Gastrocnemius medialis (tissue), 4 donors: ENCODE measurements at places on chromosomes 2 and 18. TPM values are rescaled to one million over a fixed set of nuclear protein-coding genes. Genes with fewer than 3 reads are reported as not detected.

DNA sequence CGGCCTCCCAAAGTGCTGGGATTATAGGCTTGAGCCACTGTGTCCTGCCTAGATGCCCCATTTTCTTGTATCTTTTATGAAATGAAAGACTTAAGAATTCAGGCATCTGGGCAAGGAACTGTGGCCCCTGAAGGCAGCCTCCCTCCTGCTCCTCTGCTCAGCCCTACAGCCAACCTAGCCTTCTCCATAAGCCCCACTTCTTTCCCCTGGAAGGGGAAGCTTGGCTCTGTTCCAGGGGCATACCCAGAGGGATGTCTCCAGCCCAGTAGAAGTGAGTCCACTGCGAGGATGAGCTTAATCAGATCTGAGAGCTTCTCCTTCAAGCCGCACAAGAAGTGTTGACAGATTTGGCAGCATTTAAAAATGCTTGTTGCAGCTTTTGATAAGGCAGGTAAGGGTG lies 39.7 kb downstream of the RHOB start:
- H3K4me1 ChIP-seq: peaks cover 14% of the 10 kb centered on the region
- H3K4me3 ChIP-seq: no peak overlapping the region
- no peak for DNase-seq
- H3K27ac ChIP-seq: no peak overlapping the region

DNA sequence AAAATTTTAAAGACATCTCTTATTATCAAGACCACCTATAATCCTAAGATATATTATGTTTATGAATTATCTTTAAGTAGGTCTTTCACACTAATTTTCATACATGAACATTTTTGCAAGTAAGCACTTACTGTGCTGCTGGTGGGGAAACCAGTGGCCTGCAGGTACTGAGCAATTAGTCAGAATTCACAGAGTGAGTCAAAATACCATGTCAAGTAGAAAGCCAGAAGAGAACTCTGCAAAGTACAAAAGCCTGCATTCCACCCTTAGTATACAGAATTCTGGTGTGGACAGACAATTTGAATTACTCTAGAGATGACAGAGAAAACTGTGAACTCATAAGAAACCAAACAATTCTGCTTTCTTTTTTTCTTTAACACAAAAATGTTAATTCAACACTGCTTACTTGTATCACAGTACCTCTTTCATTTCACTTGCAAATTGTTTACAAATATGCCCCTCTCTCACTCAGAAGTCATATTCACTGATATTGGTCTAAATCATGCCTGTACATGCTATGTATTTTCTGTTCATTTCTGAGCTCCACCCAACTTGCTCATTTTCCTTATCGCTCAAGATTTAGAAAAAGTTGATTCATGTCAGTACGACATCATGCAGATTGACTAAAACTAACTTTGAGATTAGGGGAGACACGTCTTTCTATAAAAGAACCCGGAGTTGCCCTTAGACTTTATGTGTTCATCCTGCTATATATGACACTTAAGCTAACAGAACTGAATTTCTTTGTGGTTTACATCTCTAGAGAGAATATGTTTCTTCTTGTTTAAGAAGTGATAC lies 182.9 kb downstream of the IKZF2 start:
- H3K27me3 ChIP-seq: no peaks in the 10 kb centered on the region
- no peak overlapping the region for H3K4me3 ChIP-seq
- H3K27ac ChIP-seq: no peak overlapping the region
- no peak for DNase-seq

DNA sequence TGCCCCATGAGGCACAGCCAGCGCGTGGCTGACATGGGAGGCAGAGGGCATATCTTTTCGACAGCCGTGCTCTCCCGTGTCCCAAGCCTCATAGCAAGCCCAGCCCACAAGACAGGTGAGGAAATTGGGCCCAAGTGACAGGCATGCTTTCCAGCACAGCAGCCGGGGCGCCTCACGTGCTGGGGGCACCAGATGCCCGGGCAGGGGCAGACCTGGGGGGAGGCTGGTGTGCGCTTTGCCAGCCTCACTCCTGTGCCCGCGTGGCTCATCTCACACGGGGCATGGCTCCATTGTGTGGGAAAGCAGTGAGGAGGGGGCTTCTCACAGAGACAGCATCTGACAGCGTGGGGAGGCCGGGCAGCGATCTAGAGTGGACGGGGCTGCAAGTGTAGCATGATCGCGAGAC lies 93.2 kb downstream of the USP40 start:
- peaks cover 19% of the 10 kb centered on the region for H3K4me1 ChIP-seq
- DNase-seq: no peak
- H3K27me3 ChIP-seq: no peaks in the 10 kb centered on the region
- H3K36me3 ChIP-seq: peaks cover 83% of the 10 kb centered on the region
- no peak overlapping the region for H3K27ac ChIP-seq
- no peak overlapping the region for H3K4me3 ChIP-seq

DNA sequence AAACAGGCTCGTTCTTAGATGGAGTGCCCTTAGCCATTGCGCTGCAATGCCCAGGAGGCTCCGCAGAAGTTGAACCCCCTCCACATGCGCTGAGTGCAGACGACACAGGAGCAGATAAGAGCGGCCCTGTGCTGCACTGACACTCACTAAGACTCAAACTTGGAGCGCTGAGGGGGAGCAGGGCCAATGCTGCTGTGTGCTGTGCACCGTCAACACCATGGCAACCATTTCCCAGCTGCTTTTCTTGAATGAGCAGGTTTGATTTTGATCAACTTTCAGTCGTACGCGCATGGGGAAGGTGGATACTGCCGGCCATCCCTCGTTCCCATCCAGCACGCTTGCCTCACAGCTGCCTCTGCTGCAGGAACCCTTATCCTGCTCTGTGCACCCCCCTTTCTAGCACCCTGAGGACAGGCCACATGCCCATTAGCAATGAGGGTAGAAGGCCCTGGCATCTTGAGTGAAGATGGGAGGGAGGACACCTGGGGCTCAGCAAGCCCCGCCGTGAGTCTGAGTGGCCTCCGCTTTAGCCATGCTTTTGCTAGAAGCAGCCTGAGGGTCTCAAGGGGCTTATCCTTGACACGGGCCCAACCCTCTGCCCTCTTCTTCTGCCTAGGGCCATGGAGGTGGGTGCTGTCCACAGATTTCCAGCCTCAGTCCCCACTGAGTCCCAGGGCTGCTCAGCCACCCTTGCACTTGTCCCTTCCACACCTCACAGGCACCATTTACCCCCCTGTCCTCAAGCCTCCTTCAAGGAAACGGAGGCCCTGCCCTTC lies 271.9 kb downstream of the PHLPP1 start:
- DNase-seq: no peak
- H3K36me3 ChIP-seq: no peaks in the 10 kb centered on the region
- H3K27ac ChIP-seq: no peak overlapping the region
- no peaks in the 10 kb centered on the region for H3K4me1 ChIP-seq
- H3K27me3 ChIP-seq: no peaks in the 10 kb centered on the region

GRCh38 chr2:42847596-42848151 lies 55.3 kb upstream of the HAAO start:
- no peak overlapping the region for H3K4me3 ChIP-seq
- H3K27me3 ChIP-seq: no peaks in the 10 kb centered on the region
- no peak for DNase-seq
- H3K27ac ChIP-seq: no peak overlapping the region
- H3K4me1 ChIP-seq: no peaks in the 10 kb centered on the region

GRCh38 chr2:167177196-167177595 lies 288.9 kb downstream of the XIRP2 start:
- DNase-seq: no peak
- no peaks in the 10 kb centered on the region for H3K27me3 ChIP-seq
- H3K36me3 ChIP-seq: no peaks in the 10 kb centered on the region
- H3K27ac ChIP-seq: no peak overlapping the region
- H3K4me3 ChIP-seq: no peak overlapping the region
- H3K4me1 ChIP-seq: no peaks in the 10 kb centered on the region

- no peaks in the 10 kb centered on the region for H3K27me3 ChIP-seq
- H3K36me3 ChIP-seq: peaks cover 6% of the 10 kb centered on the region
- peaks cover 19% of the 10 kb centered on the region for H3K4me1 ChIP-seq
- H3K4me3 ChIP-seq: no peak overlapping the region
Observed at GRCh38 chr2:198106621-198107385, 302.4 kb downstream of the PLCL1 start.

DNA sequence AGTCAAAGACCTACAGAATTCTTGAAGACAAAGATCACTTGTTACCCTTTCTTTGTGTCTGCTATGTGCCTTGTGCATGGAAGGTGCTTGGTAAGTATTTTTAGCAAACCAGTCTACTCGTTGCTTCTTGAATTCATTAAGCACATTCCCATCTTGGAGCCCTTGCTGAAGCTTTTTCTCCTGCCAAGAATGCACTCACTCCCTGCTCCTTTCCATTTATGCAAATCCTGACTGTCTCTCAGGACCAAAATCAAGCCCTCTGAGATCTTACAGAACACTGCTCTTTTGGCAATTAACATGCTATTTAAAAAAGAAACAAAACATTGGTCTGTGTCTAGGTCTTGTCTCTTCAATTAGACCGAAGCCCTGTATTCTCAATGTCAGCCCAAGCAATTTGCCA lies 75.8 kb downstream of the CLHC1 start:
- no peaks in the 10 kb centered on the region for H3K27me3 ChIP-seq
- H3K36me3 ChIP-seq: no peaks in the 10 kb centered on the region
- no peak for DNase-seq
- peaks cover 46% of the 10 kb centered on the region for H3K4me1 ChIP-seq
- no peak overlapping the region for H3K4me3 ChIP-seq

DNA sequence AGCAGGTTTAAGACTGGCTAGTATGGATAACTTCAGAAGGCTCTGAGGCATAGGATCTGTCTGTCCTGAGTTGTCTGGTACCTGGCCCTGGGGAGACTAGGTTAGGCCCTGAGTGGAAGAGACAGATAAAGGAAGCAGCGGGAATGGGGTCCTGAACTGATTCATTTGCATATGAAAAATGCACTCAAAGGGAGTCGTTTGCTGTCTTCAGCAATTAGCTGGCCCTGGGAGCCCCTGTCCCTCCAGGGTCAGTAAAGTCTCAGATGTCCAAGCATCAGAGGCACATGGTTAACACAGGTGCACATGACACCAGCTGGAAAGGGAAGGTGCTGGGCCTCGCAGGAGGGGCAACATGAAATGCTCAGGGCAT lies 172.4 kb downstream of the ACOXL start:
- no peak overlapping the region for H3K27ac ChIP-seq
- H3K36me3 ChIP-seq: no peaks in the 10 kb centered on the region
- no peaks in the 10 kb centered on the region for H3K4me1 ChIP-seq
- H3K27me3 ChIP-seq: no peaks in the 10 kb centered on the region
- DNase-seq: no peak

GRCh38 chr2:160214461-160215445 lies 14.7 kb upstream of the ITGB6 start:
- H3K4me3 ChIP-seq: no peak overlapping the region
- H3K27me3 ChIP-seq: no peaks in the 10 kb centered on the region
- H3K36me3 ChIP-seq: no peaks in the 10 kb centered on the region
- peaks cover 29% of the 10 kb centered on the region for H3K4me1 ChIP-seq
- H3K27ac ChIP-seq: peak overlapping the region; percentile 66
- DNase-seq: peak; percentile 71

GRCh38 chr2:11762799-11763461 lies 16.5 kb downstream of the LPIN1 start:
- no peak overlapping the region for H3K4me3 ChIP-seq
- H3K4me1 ChIP-seq: peaks cover 30% of the 10 kb centered on the region
- no peaks in the 10 kb centered on the region for H3K27me3 ChIP-seq
- H3K27ac ChIP-seq: peak overlapping the region; percentile 47
- H3K36me3 ChIP-seq: peaks cover 33% of the 10 kb centered on the region
- DNase-seq: no peak

- no peaks in the 10 kb centered on the region for H3K36me3 ChIP-seq
- no peaks in the 10 kb centered on the region for H3K27me3 ChIP-seq
- DNase-seq: no peak
- no peaks in the 10 kb centered on the region for H3K4me1 ChIP-seq
- no peak overlapping the region for H3K27ac ChIP-seq
Observed at GRCh38 chr2:70647873-70648481, 94.4 kb upstream of the TGFA start.

DNA sequence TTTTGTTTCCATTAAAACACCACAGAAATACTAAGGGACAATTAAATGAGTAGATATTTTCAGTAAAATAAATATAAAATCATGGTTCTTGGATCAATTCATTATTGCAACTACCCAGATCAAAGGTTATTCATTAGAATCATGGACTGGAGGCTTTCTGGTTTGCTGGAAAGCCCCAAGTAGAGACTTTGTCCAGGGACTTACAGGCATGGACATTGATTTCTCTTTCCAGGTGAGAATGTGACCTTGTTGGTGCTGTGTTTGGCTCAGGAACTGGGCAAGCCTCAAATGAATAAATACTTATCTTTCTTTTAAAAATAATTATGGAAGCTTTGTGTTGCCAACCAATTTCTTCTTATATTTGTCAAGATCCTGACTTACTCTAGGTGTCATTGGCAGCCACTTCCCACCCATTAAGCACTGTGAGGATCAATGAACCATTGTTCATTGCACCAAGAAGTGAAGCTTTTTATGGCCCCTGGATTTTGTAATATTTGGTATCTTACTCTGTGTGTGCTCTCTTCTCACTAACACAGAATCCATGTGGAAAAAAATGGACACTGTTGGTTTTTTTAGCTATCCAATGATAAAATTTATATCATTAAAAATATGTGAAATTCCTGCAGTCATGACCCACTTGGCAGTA lies 205.8 kb upstream of the NRXN1 start:
- no peaks in the 10 kb centered on the region for H3K27me3 ChIP-seq
- H3K4me3 ChIP-seq: no peak overlapping the region
- H3K4me1 ChIP-seq: no peaks in the 10 kb centered on the region
- no peaks in the 10 kb centered on the region for H3K36me3 ChIP-seq
- no peak for DNase-seq

GRCh38 chr2:30271301-30271700 lies 40.0 kb downstream of the LBH start:
- no peak for DNase-seq
- H3K36me3 ChIP-seq: no peaks in the 10 kb centered on the region

- H3K4me3 ChIP-seq: no peak overlapping the region
- no peaks in the 10 kb centered on the region for H3K36me3 ChIP-seq
- no peak overlapping the region for H3K27ac ChIP-seq
- no peaks in the 10 kb centered on the region for H3K4me1 ChIP-seq
- H3K27me3 ChIP-seq: no peaks in the 10 kb centered on the region
Observed at GRCh38 chr2:199932312-199932855, 21.3 kb downstream of the C2orf69 start.

Gene TUBA4B
- total RNA-seq: not detected

Gene POTEC
- total RNA-seq: not detected

Gene REG1B
- total RNA-seq: not detected

Gene TUBB8B
- not detected for total RNA-seq

Gene MTCL1
- total RNA-seq: 2.9 TPM

Gene SLC8A1
- total RNA-seq: 2.3 TPM

Gene PCARE
- total RNA-seq: 1.3 TPM

Gene BUB1
- total RNA-seq: not detected

Gene RAPH1
- total RNA-seq: 23.5 TPM

Gene ASB18
- not detected for total RNA-seq

Gene SCN3A
- 0.53 TPM for total RNA-seq
